ENCODE measurements at places on chromosomes 4 and X.

DNA sequence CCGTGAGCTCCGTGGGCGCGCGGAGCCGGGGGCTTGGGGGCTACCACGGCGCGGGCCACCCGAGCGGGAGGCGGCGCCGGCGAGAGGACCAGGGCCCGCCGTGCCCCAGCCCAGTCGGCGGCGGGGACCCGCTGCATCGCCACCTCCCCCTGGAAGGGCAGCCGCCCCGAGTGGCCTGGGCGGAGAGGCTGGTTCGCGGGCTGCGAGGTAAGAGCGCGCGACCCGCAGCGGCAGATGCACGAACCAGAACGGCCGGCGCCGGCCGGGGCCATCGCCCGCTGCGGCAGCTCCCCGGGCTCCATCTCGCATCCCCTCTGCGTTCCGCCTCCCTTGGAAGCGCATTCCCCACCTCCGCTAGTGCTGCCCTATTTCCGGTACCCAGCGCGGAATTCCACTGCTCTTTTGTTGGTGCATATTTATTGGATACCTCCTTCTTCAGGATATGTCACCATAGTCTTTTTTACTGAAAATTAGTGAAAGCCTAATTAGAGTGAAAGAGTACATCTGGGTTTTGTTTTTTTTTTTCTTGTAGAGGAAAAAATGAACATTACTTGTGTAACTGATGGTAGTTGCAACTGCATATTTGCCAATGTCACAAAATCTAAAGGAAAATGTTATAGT is 797 bp downstream of the PKD2 start:
- no peak for DNase-seq

- DNase-seq: no peak
Observed at GRCh38 chrX:152428596-152428995, 22.5 kb downstream of the GABRA3 start.

DNA sequence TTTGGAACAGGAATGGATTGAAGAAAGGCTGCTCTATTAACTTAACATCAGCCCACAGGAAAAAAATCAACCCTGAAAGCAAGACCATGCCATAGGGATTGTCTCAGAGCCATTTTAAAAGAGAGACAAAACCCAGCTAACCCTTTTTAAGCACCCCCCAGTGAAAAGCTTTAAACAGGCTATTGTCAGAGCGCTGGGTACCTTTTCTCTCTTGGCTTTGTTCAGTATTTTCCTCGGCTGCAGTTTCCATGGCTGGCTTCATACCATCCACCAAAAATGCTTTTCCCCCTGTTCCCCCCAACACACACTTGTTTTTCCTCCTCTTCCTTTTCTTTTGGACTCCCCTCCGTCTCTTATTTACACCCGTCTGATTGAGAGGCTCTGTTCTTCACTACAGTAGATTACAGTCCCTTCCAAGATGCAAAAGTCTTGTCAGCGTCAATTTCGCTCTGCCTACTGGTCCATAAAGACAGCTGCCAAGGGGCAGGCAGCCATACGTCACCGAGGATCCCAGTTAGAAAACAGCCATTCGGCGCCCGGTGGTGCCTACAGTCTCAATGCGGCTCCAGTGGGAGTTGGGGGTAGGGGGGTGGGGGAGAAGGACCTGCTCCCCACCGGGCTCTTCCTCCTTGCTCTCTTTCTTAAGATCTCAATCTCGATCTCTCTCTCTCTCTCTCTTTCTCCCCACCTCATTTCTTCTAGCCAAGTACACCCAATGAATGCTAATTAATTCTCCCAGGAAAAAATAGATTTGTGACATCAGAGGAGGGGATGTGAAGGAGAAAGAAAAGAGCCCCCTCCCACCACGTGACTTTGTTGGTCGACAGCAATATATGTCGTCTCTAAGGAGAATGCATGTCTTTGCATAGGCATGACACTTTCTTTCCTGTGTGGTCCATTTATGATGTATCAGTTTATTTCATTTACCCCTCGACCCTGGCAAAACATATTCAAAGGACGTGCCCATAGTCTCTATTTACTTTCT is at the start of gene GPM6B:
Gene GPM6B, minus strand, starts transcription at position 451 of the 985 bp plus-strand sequence. Its CDS starts 189 bp downstream, at position 262.
- DNase-seq: no peak

- no peak for DNase-seq
Observed at GRCh38 chrX:34382416-34382815, 250.3 kb upstream of the FAM47A start.

DNA sequence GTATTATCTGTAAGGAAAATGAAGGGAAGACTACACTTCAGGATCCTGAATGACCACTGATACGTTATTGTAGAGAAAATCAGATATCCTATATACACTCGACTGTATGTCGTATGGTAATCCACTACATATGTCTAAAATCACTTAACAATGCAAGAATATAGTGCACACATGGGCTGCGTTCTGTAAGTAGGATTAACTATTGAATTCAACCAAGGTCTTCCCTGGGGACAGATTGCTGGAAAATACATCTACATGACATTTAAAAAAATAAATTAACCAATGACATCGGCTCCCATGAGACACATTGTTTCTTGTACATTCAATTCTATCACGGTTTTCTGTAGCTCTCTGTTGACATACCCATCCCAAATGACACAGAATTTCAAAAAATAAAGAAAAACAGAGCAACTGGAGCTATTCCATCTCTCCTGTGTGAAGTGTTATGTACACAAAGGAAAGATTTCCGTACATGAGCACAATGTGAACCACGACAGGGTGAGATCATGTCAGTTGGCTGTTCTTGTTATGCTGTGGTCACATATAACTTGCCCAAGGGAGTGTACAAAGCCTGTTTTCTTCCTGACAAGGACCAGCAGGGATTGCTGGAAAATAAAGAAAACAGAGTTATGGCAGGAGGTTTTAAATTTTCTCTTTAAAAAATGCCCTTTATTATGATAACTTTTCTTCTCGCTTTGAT is 6.1 kb downstream of the ENOX2 start:
- no peak for DNase-seq

DNA sequence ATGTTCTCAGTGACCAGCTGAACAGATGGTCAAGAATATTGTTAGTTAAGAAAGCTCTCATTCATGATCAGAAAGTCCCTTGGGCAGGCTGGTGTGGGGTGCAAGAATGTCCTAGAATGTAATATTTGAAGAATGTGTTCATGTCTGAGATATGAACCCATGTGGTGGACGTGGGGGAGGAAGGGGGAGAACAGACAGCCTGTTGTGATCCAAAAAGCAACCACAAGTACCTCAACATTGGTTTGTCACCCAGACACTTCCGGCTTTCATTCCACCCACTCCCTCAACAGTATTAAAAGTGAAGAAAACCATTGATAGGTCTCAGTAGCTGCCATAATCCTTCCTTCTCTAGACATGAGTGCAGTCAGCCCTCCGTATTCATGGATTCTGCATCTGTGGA is 82.2 kb downstream of the MAML3 start:
- DNase-seq: no peak

DNA sequence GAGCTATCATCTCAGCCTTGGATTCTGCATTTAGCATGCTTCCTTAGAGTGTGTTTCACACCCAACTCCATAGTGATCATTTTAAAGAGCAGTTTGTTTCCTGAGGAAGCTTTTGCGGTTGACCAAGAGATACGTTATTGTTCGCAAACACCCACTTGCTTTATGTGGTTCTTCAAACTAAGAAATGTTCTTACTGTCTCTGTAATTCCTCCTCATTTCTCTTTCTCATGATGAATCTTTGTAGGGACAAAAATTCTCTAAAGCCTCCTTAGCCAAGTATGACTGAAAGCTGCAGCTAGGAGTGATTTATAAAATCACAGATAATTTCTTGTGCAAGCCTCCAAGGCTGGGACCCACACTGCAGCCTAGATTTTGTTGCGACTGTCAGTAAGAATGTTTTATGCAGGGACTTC is 10.0 kb downstream of the TNIP3 start:
- no peak for DNase-seq

DNA sequence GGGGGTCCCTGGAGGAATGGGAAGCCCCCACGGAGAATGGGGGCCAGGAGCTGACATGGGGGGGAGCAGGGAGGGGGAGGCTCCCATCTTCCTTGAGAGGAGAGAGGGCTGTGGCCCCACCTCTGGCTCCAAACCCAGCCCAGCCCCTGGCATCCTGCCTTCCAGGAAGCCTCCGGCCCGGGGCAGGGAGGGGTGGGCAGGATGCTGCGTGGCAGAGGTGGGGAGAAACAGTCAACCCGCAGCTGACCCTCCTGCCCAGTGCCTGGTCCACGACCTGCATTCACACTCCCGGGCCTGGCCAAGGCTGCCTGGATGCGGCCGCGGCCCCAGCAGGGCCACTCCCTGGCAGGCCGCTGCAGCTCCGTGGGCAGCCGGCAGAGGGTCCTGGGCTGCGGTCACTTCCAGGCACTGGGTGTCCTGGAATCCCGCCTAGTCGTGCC is 39.0 kb downstream of the CPLX1 start:
- no peak for DNase-seq

GRCh38 chr4:157934151-157934550 is 238.7 kb downstream of the GASK1B start:
- DNase-seq: no peak

DNA sequence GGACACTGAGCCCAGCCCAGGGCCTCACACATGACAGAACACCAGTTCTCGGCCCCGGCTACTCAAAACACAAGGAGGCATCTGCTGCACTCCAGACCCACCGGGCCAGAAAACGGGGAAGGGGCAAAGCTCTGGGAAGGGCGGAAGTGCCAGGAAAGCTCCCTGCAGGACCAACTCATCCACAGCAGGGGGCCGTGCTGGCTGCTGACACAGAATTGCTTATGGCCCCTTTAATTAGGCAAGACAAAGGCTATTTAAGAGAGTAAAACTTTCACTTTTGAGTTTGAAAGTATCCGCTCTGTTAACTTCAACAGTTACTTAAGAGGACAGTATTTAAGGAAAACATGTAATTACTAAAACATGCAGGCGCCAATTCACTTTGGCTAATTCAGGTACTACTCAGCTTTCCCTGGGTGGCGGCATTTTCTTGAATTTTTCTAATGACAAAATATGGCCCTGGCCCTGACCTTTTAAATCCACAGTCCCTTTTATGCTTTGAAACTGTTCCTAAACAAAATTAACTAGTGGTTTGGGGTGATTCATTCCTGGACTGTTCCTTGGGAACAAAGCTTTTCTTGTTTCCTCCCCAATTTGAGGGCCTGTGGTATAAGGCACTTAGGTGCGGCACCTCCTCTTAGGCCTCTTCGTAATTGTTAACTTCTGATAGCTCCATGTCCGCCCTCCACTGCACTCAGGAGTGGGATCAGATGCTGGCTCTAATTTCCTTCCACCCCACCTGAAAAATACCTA is 40.4 kb downstream of the NSG1 start:
- DNase-seq: no peak

GRCh38 chrX:32191316-32191715 is 1020.0 kb downstream of the DMD start:
- DNase-seq: no peak

DNA sequence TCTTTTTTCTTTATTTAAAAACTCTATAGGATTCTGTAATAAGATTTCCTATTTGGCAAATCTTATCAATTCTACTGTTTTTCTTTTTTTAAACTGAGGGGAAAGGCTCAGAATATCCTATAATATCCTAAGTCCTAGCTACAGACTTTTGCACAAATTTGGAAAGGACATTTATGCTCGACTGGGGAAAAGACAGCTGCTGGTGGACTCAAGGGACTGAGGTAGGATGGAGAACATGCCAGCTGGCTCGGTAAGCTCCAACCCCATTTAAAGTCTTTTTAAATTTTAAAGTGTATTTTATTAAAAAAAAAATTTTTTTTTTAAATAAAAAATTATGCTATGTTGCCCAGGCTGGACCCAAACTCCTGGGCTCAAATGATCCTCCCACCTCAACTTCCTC is 36.8 kb downstream of the BOD1L1 start:
- no peak for DNase-seq

- no peak for DNase-seq
Observed at GRCh38 chr4:169127314-169127713, 117.3 kb upstream of the CBR4 start.

- DNase-seq: no peak
Observed at GRCh38 chr4:104969394-104970082, 177.1 kb upstream of the TET2 start.

DNA sequence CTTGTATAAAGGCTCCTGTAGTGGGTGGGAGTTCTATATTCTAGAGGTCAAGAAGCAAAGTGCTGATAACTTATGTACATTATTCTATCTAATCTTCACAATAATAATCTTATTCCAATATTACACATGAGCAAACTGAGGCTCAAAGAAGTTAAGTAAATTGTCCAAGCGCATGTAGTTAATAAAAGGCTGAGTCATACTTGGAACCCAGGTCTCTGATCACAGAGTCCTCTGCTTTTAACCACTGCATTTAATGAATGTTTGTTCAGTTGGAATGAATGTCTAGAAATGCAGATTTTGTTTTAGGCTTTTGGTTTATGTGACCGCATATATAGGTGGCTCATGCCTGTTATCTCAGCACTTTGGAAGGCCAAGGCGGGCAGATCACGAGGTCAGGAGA is 88.4 kb upstream of the PAQR3 start:
- DNase-seq: no peak

DNA sequence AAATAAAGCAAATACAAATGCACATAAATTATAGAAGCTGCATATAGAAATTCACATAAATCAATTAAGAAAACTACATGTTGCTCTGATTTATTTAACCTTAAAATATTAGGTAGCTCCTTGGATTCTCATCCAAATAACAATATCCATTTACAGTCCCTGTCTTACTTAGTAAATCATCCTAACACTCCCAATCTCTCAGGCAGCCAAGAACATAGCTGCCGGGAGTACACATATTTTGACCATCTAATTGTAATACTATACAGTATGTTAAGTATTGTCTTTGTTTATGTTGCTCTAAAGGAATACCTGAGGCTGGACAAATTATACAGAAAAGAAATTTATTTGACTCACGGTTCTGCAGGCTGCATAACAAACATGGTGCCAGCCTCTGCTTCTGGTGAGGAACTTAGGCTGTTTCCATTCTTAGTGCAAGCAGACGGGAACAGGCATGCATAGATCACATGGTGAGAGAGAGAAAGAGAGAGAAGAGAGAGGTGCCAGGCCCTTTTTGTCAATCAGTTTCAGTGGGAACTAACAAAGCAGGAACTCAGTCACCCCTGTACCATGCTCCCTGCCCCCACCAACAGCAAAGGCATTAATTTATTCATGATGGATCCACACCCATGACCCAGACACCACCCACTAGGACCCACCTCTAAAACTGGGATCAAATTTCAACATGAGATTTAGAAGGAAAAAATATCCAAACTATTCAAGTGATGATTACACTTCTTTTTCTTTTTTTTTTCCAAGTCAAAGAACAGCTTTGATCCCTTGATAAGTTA is 614.8 kb upstream of the TECRL start:
- no peak for DNase-seq

DNA sequence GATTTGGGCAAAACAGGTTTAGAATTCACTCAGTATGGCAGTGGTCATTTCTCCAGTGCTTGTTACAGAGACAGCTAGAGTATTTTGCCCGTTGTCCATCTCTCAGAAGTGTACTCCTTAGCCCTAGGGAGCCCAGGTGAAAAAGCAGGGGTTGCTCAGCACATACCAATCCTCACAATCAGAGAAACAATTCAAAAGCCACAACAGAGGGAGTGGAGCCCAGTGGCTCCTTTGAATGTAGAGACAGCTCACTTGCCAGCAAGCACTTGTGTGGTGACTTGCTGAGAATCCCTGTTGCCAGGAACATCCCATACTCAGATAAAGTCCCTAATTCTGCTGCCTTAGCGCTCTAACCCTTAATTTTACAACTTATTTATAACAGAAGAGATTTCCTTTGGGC is 1488.3 kb downstream of the RPA4 start:
- no peak for DNase-seq

Data from stimulated activated CD8-positive, alpha-beta memory T cell treated with anti-CD3 and anti-CD28 coated beads, Interleukin-7, amount 100 ng/mL, for 1 hour (primary cell).